ENCODE measurements at places on chromosomes 13 and 19.

GRCh38 chr13:37488726-37489125 is 109.8 kb downstream of the POSTN start:
- no peak for DNase-seq

DNA sequence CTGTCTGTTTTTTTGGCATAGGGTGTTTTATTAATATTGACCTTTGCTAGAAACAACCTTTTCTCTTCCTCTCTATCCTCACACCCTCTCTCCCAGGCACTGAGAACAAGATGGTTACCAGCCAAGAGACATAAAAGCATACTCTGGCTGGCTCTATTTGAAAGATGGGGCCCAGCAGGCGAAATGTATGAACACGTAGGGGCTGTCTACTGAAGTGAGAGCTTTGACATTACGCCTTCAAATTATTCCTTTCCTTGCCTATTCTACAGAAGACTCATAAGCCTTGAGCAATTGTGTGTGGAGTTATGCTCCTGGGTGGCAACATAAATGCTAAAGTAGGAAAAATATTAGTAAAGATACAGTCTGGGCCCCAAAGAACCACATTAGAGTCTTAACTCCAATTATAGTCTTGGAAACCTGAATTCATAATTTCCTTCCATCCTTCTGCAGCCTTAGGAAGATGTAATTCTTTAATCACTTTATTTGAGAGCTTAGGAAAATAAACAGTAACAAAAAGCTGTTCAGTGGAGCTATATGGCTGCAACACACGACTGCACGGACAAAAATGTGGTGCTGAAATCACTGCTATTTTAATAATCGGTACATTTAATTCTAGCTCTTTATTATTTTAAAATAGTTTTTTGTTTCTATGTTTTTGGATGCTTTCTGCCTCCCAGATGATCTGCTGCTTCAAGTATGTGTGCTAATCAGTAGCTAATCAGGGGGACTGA is 122.3 kb upstream of the RNF113B start:
- no peak for DNase-seq

DNA sequence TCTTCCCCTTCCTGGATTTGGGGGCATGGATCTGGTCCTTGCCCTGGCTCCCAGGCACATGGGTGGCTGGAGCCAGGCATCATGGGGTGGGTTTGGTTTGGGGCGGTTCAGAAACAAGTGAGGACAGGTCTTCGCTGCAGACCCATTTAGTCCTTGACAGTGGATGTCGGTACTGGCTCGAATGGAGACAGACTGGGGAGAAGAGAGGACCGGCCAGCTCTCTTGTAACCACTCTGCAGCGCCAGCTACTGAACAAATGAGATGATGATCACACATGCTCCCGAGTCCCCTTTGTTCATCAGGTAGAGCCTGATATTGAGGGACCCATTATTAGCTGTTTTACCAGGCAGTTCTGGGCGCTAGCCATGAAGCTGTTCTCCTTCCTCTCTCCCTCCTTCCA is 64.5 kb downstream of the CHST8 start:
- DNase-seq = no peak

GRCh38 chr13:41710771-41711170 is 250.1 kb downstream of the VWA8 start:
- no peak for DNase-seq

DNA sequence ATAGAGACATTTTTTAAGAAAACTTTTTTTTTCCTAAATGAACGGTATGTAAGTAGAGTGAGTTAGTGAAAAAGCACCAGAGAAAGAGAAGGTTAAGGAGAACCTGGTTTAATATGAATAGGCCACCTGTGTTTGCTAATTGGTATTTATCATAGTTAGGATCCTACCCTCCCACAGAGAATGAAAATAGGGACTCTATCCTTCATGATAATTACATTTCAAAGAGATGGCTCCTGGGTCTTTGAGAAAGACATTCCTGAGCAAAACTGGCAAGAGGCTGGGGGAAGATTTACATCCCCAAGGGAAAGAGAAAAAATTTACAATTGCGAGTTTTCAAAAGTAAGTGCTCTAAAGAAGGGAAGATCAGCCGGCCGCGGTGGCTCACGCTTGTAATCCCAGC is 1284.5 kb downstream of the SLITRK1 start:
- no peak for DNase-seq

GRCh38 chr13:106302011-106302410 is 233.5 kb downstream of the EFNB2 start:
- DNase-seq = no peak

DNA sequence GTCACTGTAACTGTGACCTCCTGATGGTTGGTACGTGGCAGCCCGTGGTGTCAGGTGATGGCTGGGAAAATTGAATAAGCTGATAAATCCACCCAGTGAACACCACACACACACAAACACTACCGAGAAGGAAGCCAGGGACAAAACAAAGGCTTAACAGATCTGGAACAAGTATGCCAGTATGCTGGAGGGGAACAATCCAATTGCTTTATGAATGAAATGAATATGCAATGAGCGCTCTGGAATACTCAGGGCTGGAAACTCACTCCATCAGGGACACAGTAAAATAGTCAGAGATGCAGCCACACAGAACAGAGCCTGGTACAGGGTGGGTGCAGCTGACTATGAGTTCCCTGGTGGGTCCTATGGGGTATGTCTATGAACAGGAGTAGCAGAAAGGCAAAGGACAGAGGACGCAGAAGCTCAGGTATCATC is 16.7 kb downstream of the TMTC4 start:
- DNase-seq = no peak

DNA sequence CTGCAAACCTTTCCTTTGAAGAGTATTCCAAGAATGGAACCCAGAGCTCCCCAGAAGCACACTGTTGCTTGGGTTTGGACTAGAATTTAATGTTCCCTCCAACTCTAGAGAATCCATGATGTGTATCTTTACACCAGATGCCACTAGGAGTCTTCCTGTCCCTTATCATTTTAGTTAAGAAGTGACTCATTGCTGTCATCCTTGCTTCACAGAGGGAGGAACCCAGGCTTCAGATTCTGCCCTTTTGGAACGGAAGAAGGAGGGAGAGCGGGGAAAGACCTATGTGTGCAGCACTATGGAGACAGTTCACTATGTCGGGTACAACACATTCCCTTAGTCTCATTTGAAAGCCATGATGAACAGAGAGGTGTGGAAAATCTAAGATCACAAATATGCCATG is 2.1 kb upstream of the ATP12A start:
- no peak for DNase-seq

- DNase-seq = no peak
Observed at GRCh38 chr13:44868397-44868796, 120.9 kb downstream of the NUFIP1 start.

GRCh38 chr13:98869408-98870090 is 108.3 kb downstream of the DOCK9 start:
- DNase-seq = no peak

DNA sequence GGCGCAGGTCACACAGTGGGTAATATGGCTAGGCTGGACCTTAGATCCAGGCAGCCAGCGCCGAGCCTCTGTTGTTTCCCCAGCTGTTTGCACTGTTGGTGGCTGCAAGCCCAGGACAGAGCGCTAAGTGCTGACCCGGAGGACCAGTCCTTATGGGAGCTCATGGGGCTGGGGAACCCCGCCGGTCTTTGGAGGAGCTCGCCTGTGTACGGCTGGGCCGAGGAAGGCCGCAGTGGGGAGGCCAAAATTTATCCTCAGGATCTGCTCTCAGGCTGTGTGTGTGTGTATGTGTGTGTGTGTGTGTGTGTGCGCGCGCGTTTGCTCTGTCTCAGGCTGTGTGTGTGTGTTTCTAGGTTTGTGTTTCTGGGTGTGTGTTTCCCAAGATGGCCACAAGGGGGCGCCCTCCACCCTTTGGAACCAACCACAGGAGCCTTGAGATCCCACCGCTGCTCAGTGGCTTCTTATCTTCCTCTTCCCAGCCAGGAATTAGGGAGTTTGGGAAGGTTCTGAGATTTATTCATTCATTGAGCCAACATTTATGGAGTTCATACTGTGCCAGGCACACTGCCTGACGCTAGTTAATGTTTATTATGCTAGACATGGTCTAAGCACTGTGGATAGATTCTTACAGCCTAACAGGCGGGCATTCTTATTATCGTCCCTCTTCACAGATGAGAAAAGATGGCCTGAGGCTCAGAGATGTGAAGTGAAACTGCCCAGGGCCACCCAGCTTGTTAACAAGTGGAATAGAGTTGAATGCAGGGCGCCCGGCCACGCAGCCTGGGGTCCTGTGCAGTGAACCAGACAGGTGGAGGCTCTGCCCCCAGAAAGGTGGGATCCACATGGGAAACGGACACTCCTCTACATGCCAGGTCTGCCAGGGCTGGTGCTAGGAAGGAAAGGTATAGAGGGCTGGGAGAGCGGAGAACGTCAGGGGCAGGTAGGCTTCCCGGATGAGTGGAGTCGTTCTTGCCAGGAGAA is 13.0 kb downstream of the PGLYRP1 start:
- peak; percentile 67 for DNase-seq

DNA sequence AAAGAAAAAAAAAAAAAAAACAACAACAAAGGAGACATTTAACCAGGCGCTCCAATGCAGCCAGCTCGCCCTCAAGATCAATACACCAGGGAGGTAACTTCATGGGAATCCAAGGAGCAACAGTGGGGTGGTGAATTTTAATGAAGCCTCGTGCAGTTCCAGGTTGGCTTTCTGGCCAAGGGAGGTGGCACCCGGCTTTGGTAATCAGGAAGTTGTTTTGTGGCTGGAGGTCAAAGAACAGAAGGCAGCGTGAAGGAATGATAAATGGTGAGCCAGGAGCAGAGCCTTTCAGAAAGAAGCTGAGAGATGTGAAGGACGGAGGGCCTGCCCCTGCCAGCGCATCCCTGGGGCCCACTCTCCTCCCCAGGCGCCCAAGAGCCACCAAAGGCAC is 188.2 kb upstream of the TSC22D1 start:
- DNase-seq = no peak

DNA sequence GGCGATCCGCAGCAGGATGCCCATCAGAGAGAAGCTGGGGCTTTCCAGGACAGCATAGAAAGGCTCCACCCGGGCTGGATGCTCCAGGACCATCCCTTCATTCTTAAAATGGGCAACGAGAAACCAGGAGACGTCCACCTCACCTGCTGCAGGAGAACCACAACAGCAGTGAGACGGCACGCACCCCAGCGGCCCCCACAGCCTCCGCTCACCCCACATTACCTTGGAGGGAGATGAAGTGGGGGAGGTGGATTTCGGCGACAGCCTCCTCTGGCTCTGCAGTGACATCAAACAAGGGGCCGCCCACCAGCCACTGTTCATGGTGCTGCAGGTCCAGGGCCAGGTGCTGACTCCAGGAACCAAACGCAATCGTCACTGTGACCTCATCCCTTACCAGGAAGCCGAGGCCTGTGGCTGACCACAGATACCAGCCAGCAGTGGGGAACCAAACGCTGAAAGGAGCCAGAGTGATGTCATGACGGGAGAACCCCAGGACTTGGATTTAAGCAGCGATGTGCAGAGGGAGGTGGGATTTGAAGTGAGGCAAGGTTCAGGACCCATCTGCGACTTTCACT is 25.1 kb downstream of the CARD8 start:
- no peak for DNase-seq

GRCh38 chr13:48539550-48539949 is 6.7 kb upstream of the RCBTB2 start:
- DNase-seq = no peak

GRCh38 chr19:1843646-1844394 is 4.5 kb downstream of the REXO1 start:
- DNase-seq = no peak

- DNase-seq = no peak
Observed at GRCh38 chr13:112720251-112720650, 30.4 kb downstream of the ATP11A start.

GRCh38 chr13:36313047-36313969 is 15.7 kb upstream of the CCDC169 start:
- no peak for DNase-seq
